ENCODE measurements at places on chromosomes 3 and 15. TPM values are rescaled to one million over a fixed set of nuclear protein-coding genes. Genes with fewer than 3 reads are reported as not detected.
A peak's percentile ranks its signal among the peaks of the same experiment; 100 is the strongest.

MITF gene
- 5.8 TPM for total RNA-seq

RAB11A gene
- total RNA-seq: 253 TPM

DNA sequence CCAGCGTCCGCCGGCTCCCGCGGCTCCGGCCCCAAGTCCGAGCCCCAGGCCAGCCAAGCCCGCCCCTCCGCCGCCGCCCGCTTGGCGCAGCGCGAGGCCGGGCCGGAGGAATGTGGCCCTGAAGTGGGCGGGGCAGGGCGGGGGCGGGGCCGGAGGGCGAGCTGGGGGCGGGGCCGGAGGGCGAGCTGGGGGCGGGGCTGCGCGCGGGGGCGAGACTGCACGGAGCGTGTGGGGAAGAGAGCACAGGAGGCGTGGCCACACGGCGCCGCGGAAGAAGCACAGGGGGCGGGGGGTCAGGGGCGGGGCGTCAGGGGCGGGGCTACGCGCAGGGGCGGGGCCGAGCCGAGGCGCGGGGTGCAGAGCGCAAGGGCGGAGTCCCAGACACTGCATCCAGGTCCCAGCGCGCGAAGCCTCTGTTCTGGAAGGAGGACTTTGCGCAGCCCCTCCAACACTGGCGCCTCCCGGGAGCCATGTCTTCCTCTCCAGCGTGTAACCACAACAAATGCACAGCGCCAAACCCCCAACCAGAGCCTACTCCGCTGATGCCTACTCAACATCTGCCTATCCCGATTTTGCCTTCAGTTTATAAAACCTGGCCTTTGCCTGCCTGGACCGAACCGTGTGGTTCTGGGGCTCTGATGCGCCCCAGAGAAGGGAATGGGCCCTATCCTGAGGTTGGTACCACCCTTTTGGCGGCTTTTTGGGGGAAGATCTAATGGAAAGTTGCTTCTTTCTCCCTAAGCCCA, 105.5 kb downstream of the IQSEC1 start:
- peak; percentile 81 for DNase-seq

DNA sequence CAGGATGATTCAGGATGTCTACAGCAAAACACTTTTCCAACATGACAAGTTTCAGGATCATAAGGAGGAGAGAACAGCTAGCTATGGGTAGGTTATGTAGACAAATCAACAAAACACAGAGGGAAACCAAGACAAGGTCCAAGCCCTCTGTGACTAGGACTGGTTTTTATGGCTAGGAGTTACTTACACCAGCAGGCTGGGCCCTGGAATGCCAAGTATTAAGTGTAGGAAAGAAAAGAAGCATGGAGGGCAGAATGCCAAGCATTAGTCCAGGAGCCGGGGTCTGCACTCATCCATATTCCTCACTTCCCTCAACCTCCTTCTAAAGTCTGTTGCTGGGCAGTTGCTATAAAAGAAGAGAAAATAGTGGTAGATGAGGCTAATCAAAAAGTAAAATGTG, 35.3 kb upstream of the PPP2R3A start:
- DNase-seq: no peak

- DNase-seq: no peak
These were observed 641.5 kb downstream of the PLOD2 start for GRCh38 chr3:145519398-145520047.

DNA sequence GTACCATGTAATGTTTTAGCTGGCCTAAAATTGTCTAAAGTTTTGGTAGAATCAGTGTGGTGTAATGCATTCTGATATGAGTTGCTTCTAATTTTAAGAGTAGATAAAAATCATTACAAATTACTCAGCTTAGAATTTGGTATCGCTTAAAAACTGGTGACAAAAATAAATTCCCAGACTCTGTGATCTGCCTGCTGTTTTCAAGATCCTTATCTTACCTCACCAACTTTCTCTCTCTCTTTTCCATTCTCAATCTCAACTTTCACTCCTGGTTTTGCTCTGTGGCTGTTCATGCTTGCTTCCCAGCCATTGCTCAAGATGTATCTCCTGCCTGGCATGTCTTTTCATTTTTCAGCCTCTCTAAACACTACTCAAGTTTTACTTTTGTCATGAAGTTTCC, 45.7 kb downstream of the TCF12 start:
- peak; percentile 10 for DNase-seq

DNA sequence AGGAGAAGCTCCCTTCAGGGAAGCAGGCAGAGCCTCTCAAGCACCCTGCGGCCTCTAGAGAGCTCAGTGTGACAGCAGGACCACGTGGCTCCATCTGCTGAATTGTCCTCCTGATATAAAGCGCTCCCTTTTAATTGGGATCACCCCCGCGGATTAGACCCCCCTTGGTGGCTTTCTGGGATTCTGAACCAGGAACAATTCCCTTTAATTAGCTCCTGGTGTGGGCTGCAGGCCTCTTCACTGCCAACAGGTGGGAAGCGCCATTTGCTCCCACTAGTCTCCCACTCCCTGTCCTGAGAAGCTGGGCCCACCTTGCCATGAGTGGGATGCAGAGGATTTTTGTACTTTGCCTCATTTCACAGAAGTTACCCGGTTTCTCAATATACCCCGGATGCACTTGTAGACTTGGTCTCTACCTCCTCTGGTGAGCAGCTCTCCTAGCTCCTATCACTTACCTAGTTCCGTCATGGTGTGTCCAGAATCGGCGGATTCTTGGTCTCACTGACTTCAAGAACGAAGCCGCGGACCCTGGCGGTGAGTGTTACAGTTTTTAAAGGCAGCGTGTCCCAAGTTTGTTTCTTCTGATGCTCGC, 592 bp downstream of the PGPEP1L start:
- no peak for DNase-seq

CTDSPL2 gene
- total RNA-seq: 46.6 TPM

DNA sequence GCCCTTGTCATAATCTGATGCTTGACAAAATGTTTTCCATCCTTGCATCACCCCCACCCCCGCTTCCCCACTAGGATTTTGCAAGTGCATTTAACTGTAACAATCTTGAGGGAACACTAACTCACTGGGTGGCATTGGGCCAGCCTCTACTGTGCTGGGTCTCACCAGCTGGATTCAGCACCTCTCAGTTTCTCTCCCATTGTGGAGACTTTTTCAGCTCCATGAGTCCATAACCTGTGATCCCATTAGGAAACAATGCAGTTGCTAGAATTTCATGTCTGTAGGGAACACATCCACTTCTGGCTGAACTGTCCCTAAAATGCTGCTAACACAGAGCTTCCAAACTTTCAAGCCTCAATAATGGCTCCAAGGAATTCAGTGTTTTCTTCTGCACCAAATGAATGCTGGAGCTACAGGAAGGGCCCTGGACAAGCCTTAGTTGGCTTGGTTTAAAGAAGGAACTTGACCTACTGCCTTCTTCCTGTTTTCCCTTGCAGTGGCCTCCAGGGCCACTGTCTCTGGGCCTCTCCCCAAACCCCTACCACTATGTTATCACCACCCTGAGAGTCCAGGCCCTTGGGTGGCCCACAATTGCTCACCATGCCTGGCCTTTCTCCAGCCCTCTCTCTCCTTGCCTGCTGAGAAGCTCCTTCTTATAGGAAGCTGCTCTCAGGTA, 15.6 kb downstream of the CYP19A1 start:
- no peak for DNase-seq

CFAP100 gene
- total RNA-seq: not detected

DNA sequence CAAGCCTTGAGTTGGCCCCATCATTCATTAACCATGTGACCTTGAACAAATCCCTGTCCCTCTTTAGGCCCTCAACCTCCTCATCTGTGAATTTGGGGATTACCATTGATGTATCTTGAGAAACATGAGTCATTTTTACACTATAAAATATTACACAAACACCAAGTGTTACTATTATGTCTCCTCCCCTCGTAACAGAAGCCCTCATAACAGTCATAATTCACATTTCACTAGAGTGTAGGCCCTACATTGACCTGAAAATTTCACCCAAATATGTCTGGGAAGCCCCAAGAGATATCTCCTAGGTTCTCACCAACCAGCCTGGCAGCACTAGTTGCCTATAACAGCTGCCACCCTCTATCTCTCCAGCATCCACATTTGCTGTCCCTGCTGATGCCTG, 15.8 kb upstream of the SLC6A1 start:
- DNase-seq: no peak

DNA sequence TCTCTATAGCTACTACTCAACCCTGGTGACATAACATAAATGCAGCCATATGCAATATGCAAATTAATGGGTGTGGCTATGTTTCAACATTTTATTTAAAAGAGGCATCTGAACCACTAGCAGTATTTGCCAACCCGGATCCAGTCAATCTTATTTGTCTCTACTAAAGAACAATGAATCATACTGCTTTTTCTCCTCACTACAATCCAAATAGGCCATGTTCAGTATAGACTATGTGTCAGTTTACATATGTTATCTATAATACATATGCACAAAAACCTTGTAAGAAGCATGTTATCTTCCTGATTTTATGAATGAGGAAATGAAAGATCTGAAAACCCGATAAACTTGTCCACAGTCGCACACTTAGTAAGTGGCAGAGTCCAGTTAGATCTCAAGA, 125.7 kb downstream of the STAG1 start:
- DNase-seq: no peak

- DNase-seq: no peak
These were observed 341.6 kb downstream of the ERC2 start for GRCh38 chr3:56126632-56127031.

DNA sequence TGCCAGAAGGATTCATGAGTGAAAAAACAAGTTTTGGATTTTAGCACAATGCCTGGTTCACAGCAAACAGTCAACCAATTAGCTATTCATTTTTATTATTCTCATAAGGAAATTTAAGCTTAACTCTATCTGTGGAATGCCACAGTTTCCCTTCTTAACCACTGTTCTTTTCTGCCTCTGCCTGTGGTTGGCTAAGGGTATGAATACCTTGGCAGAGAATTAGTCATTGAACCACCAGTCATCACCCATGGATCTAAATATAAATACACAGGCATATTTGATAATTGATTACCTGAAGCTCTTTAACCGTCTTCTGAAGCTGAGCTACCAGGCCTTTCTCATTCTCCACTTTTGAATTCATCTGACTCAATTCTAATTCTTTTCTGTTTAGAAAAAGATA, 79.9 kb downstream of the MYH15 start:
- DNase-seq: no peak

TGM5 gene
- not detected for total RNA-seq

DNA sequence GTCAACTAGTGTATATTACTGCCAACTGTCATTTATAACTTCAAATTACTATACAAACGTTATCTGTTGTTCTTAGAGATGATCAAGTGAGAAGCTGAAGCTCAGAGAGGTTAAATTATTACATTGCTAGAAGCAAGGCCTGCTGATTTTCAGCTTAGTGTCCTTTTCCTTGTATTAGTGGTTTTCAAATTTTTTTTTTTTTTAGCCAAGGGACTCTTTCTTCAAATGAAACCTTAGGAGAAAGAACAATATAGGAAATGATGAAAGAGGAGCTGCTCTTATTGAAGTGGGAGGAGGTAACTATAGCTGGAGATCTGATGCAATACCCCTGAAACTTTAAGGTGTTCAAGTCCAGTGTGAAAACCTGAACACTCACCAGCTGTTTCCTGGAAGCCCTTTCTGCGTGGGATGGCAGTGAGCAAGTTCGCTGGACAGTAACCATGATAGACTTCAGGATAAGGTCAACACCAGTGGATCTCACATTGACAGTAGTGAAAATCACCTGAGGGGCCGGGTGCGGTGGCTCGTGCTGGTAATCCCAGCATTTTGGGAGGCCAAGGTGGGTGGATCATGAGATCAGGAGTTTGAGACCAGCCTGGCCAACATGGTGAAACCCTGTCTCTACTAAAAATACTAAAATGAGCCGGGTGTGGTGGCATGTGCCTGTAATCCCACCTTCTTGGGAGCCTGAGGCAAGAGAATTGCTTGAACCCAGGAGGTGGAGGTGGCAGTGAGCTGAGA, 376.2 kb downstream of the EDEM1 start:
- DNase-seq: no peak

MRPS11 gene
- 70.7 TPM for total RNA-seq

- no peak for DNase-seq
These were observed 221.4 kb upstream of the SUCLG2 start for GRCh38 chr3:67875858-67876257.

GRCh38 chr15:98651036-98651481, 2.7 kb downstream of the IGF1R start:
- no peak for DNase-seq

DNA sequence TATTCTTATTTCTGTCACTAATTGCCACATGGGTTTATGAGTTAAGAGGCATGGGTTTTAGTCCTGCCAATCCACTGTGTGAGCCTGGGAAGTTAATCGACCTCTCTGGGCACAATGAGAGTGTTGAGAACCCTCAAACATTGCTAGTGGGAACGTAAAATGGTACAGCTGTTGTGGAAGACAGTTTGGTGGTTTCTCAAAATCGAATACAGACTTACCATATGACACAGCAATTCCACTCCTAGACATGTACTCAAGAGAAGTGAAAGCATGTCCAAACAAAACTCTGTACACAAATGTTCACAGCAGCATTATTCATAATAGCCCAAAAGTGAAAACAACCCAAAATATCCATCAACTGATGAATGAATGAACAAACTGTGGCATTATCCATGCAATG, 5.7 kb upstream of the GNB5 start:
- DNase-seq: no peak

ADGRG7 gene
- total RNA-seq: not detected

GHRL gene
- not detected for total RNA-seq

GRCh38 chr15:62783303-62783957, 259.1 kb upstream of the TPM1 start:
- DNase-seq: peak; percentile 53

DNA sequence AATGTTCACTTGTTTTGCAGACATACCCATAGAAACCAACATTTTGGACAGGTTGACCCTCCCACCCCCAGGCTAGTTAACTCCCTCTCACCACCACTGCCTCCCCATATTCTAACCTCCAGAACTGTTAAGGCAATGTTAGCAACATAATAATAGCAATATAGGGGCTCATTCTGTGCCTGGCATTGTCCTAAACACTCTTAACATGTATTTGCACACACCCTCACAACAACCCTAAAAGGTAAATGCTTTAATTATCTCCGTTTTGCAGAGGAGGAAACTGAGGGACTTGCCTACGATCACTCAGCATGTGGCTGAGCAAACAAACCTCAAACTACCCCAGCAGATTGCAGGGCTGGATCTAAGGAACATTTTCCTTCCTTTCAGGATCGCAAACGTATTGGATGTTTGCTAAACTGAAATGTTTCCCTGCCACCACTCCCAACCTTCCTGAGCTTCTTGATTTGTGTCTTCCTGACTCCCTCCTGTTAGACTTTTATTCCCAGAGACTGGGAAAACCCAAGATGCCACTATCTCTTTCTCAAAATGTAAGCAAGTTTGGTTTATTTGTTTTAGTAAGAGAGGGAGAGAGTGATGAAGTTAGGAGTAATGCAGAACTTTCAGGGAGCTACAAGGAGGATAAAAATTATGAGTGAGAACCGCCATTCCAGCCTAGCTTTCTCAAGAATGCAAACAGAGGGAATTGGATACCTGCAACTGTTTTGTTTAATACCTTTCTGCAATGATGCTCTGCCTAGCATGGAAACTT, 1.3 kb downstream of the SCG5 start:
- no peak for DNase-seq
